ENCODE measurements at places on chromosomes 13 and 19. TPM values are rescaled to one million over a fixed set of nuclear protein-coding genes. Genes with fewer than 3 reads are reported as not detected.

Gene ZNF667
- total RNA-seq, result 0.50 TPM

Gene GRIN3B
- total RNA-seq, result not detected

Gene LHFPL6
- 3.6 TPM for total RNA-seq

Gene SYDE1
- 0.40 TPM for total RNA-seq

Gene ZNF541
- total RNA-seq, result not detected

Gene MYCBP2
- total RNA-seq, result 100 TPM

Gene ONECUT3
- total RNA-seq, result not detected

Gene ZNF433
- total RNA-seq, result 0.74 TPM

Gene ZNF606
- total RNA-seq, result 6.6 TPM

Gene BST2
- total RNA-seq, result 121 TPM

Gene NUDT19
- 20.0 TPM for total RNA-seq

Gene NOVA2
- total RNA-seq, result not detected

Gene C19orf85
- total RNA-seq, result not detected

Measured in activated CD8-positive, alpha-beta memory T cell treated with anti-CD3 and anti-CD28 coated beads for 36 hours (primary cell).